Ascending aorta (tissue), 2 donors: ENCODE measurements at places on chromosomes 16 and 17. TPM values are rescaled to one million over a fixed set of nuclear protein-coding genes. Genes with fewer than 3 reads are reported as not detected.

- no peak for DNase-seq
Observed at GRCh38 chr17:49456183-49456965, 38.7 kb upstream of the NGFR start.

SLC35G6 gene
- total RNA-seq = not detected

HSD11B2 gene
- total RNA-seq = 2.4 TPM

ADAD2 gene
- total RNA-seq = not detected

CX3CL1 gene
- 251 TPM for total RNA-seq

TNRC6C gene
- total RNA-seq = 25.8 TPM

DNA sequence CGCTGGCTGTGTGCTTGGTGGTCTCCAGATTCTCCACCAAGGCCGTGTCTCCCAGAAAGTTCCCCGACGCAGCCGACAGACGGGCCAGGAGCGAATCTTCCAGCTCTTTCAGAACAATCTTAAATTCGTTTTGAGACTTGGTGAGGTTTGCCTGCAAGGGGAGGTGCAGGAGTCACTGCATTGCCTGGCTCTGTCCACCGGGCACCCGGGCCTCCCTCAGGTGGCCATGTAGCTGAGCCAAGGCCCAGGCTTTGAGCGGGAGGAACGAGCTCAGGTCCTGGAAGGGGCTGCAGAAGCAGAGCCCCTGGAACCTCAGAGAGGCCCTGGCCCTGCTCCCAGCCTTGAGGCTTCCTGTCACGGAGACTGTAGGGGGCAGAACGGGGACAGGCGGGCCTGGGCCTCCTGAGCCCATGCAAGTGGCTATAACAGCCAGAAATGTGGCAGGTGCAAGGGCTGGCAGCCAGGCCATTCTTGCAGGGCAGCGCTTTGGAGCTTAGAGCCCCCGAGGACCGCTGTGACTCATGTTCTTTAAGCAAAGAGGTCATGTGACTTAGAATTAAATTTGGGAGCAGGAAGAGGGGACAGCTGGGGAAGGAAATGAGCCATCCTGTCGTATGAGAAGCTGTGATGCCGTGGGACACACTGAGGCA, 72.4 kb downstream of the PGS1 start:
- no peak for DNase-seq

IRF8 gene
- 20.0 TPM for total RNA-seq

GCGR gene
- total RNA-seq = not detected

DNA sequence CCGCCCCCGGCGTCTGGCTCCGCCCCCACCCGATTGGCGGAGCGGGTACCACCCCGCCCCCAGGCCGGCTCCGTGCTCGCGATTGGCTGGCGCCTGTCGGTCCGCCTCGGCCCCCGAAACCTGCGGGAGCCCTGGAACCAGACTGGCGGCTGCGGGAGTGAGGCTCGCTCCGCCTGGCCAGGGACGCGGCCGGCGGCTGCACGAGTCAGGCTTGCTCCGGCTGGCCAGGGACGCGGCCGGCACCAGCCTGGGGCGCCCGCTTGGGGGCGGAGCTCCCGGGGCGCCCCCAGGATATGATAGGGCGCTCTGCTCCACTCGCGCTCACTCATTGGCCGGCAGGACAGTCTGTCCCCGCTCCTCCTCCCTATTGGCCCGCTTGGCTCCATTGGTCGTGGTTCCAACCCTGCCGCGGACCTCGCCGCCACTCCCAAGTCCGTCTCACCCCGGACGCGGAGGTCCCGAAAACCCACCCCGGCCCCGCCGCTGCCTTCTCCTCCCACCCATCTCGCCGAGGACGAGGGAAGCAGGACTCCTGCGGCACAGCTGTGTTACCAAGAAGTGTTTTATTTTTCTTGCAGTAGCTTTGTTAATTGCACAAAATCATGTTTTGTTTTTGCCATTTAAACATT, 340 bp upstream of the ROGDI start:
- peak; percentile 95 for DNase-seq

- no peak for DNase-seq
Observed at GRCh38 chr16:50069060-50069459, 3.3 kb downstream of the HEATR3 start.

HID1 gene
- total RNA-seq = 103 TPM

- no peak for DNase-seq
Observed at GRCh38 chr16:28009586-28010373, 53.7 kb downstream of the GSG1L start.

NUPR1 gene
- 290 TPM for total RNA-seq

ZNF624 gene
- 0.53 TPM for total RNA-seq

DNA sequence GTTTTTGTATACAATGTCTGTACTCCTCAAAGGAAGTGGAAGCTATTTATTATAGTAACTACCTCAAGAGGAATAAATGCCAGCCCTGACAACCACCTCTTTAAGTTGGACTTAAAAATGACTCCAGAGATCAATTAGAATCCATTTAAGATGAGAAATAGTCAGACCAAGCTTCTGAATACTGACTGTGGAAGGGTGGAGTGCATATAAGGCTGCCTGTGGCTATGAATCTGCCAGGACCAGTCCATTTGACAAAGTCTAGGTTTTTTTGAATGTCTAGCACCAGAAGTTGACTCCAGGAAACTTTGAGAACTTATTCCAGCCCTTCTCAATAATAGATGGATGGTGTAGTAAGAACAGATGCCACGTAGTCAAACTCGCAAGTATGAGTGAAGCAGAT, 15.0 kb downstream of the OGFOD1 start:
- no peak for DNase-seq

DNA sequence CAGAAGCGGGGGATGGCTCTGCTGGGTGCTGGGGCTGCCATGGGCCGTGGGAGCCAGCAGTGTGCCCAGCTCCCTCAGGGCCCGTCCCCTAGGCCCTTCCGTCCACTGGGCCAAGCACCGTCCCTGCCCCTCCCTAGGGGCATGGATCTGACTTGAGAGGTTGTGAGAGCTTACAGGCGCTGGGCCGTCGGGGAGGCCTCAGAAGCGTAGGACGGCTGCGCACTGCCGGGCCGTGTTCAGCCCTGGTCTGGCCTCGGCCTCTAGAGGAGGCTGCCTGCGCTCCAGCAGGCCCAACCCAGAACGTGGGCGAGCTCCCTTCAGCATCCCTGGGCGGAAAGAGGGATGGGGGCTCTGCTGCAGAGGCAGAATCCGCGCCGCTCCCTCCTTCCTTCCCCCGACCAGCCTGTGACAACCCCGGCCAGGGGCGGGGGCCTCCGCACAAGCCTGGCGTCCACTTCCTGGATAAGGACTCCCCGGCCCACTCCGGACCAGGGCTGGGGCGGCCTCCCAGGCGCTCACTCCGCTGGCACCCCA, 685 bp upstream of the MPG start:
- no peak for DNase-seq

DNA sequence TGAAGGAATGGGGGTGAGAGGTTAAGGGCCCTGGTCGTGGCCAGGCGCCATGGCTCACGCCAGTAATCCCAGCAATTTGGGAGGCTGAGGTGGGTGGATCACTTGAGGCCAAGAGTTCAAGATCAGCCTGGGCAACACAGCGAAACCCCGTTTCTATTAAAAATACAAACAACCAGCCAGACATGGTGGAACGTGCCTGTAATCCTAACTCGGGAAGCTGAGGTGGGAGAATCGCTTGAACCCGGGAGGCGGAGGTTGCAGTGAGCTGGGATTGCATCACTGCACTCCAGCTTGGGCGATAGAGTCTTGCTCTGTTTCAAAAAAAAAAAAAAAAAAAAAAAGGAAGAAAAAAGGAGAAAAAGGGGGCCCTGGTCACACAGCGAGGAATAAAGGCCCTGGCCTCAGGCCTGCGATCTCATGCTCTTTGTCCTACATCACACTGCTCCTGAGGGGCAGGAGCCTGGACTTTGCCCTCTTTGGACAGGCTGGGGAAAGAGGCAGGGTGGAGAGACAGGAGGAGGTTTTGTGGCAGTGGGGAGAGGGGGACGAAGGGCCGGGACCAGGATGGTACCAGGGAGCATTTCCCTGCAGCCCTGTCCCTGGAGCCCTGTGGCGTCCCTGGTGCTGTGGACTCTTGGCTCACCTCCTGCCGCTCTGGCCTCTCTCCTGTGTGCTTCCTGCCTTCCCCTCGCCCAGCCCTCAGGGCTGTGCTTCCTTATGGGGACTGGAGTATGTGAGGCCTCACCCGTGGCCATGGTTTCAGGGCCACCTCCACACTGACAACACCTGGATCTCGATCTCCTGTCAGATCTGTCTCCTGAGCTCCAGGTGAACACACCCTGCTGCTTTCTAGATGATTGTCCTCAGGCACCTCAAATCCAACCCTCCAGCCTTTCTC, 19.7 kb upstream of the SLC25A19 start:
- DNase-seq = no peak

GRCh38 chr17:66966298-66966697, 1.8 kb downstream of the CACNG4 start:
- no peak for DNase-seq

PYCARD gene
- total RNA-seq = 21.1 TPM

PARD6A gene
- total RNA-seq = 8.4 TPM

- no peak for DNase-seq
Observed at GRCh38 chr16:62597875-62598274, 561.6 kb upstream of the CDH8 start.

GRCh38 chr16:3063625-3064386, 1.6 kb upstream of the IL32 start:
- DNase-seq = no peak

DNA sequence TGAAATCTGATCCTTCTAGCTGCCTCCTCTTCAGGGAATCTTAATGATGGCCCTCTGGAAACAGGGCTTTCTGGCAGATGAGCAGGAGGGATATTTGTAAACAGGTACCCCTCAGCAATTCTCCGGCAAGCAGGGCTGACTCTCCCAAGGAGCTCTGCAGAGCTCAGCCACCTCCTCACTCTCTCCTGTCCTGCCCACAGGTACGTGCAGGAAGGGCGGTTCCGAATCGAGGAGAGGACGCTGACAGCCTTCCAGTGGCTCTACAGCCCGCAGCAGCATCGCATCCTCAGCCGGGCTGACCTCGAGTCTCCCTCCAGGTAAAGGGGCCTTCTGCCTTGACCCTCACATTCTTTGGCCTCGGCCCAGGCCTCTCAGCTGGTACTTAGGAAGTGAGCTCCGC, 20.7 kb upstream of the CCDC92B start:
- no peak for DNase-seq

NAGS gene
- total RNA-seq = 48.2 TPM

- DNase-seq = no peak
Observed at GRCh38 chr16:85800321-85800669, 800 bp downstream of the COX4I1 start.

ZNF750 gene
- total RNA-seq = not detected

CA5A gene
- not detected for total RNA-seq

- DNase-seq = no peak
Observed at GRCh38 chr17:40150276-40150675, 9.9 kb downstream of the CASC3 start.

GRCh38 chr16:391885-392335, 5.1 kb upstream of the NME4 start:
- no peak for DNase-seq

DNA sequence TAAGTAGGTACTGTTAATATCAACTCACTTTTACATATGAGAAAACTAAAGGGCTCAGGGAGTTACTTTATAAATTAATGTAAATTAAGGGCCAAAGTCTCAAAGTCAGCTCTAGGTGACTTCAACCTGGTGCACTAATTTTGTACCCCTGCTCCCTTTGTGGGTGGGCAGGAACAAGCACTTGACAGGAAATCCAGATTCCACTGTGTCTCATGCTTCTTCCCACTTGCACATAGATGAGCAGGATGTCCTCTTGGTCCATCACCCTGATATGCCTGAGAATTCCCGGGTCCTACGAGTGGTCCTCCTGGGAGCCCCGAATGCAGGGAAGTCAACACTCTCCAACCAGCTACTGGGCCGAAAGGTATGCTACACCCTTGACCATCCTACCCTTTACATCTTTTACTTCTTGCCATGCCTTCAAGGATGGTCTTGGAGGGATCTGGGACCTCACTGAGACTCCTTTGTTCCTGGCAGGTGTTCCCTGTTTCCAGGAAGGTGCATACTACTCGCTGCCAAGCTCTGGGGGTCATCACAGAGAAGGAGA, 1.3 kb downstream of the ERAL1 start:
- no peak for DNase-seq

CRYBA1 gene
- not detected for total RNA-seq

DNA sequence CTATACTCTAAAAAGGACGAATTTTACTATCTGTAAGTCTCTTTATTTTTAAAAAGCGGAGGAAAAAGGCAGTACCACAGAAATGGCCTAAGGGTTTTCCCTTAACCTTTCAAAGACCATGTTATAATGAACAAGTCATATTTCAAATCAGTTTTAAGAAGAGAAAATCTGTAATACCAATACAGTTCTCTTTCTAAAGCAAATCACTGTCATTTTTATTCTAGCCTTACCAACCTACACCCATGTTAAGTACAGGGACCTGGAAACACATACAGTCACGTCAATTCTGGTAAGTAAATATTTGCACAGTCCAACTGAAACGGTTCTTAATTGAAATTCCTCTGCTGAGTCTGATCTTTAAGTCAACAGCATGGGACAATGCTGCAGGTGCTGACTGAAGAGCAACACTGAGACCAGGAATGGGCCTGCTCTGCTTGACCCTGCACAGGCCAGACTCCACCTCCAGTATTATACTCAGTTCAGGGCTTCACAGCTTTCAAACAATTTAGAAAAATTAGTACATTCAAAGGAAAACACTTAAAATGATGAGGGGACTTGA, 20.2 kb downstream of the MBTPS1 start:
- DNase-seq = no peak

ABI3 gene
- total RNA-seq = 35.1 TPM

GRCh38 chr17:72984926-72985325, 107.6 kb downstream of the SLC39A11 start:
- no peak for DNase-seq

SLC38A7 gene
- 23.5 TPM for total RNA-seq

DNA sequence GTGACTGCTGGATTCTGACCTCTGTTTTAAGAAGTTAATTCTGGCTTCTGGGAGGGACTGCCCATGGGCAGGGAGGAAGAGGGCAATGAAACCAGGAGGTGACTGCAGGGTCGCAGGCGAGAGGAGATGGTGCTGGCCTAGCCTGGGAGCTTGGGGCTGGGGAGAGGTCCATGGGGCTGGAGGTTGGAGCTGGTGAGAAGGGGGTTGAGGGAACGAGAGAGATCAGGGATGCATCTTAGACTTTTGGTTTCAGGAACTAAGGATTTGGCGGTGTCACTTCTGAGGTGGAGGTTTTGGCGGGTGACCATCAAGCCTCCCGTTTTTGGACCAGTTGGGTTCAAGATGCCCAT, 64.6 kb downstream of the NKD1 start:
- no peak for DNase-seq

ACE gene
- 72.6 TPM for total RNA-seq

GRCh38 chr17:75646638-75646992, 13.4 kb downstream of the SMIM5 start:
- DNase-seq = no peak

GRCh38 chr16:25228372-25228771, 11.6 kb downstream of the AQP8 start:
- DNase-seq = no peak

TRIM65 gene
- 43.3 TPM for total RNA-seq

DNA sequence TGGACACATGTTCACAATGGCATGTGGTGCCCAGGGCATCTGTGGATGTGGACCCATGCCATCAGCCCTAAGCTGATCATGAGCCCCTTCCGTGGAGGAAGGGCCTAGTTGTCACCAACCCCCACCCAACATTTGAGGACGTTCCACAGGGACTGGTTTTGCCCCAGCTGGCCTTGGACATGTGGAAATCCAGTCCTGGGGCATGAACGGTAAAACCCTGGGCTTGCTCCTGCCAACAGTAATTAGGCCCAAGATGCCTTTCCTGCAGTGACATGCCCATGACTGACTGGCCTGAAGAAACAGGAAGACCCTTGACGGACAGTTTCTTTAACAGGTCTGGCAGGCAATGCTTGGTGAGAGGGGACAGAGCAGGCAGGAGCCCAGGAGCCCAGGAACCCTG, 7.7 kb downstream of the TNS4 start:
- no peak for DNase-seq

- DNase-seq = no peak
Observed at GRCh38 chr16:86245351-86245750, 265.0 kb upstream of the FOXF1 start.

CIBAR2 gene
- not detected for total RNA-seq
